ENCODE measurements at places on chromosomes 3 and 15.

- DNase-seq = peak; percentile 45
Measured at GRCh38 chr3:190533511-190534281, 19.8 kb downstream of the IL1RAP start.

GRCh38 chr3:55362210-55362960 is 124.7 kb downstream of the WNT5A start:
- DNase-seq = no peak

DNA sequence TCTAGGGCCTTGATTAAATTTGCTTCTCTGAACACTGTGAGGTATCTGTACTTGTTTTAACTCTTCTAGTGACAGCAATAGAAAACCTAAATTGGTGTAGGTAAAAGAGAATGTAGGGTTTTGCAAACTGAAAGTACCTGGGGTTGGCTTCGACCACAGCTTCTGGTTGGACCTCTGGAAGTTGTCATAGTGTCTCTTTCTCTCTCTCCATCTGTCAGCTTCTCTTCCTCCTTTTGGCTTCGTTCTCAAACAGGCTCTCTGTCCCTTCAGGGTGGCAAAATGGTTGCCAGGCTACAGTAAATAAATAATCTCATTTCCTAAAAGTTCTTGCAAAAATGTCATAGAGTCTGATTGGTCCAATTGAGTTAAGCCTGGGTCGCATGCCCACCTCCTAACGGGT is 149.3 kb upstream of the CTDSPL start:
- peak; percentile 66 for DNase-seq

- DNase-seq = no peak
Measured at GRCh38 chr3:72797773-72798543, 50.3 kb downstream of the SHQ1 start.

DNA sequence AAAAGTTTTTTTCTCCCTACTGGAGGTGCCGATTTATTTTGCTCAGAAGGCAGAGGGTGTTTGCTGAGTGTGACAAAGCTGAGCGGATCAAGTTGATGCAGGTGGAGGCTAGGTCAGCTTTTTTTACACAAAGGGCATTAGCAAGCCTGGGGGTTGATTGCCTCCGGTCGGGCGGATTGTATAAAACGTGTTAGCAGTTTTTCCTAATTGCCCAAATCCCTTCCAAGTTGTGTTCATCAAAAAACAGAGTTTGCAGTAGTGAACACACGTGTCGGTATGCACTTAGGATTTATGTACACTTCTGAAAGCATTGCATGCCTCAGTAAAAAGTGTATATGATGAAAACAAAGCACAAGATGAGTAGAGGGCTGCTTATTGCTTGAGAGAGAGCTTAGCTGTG is 2.6 kb downstream of the GPR160 start:
- no peak for DNase-seq

- no peak for DNase-seq
Measured at GRCh38 chr3:87069971-87070370, 79.0 kb upstream of the VGLL3 start.

DNA sequence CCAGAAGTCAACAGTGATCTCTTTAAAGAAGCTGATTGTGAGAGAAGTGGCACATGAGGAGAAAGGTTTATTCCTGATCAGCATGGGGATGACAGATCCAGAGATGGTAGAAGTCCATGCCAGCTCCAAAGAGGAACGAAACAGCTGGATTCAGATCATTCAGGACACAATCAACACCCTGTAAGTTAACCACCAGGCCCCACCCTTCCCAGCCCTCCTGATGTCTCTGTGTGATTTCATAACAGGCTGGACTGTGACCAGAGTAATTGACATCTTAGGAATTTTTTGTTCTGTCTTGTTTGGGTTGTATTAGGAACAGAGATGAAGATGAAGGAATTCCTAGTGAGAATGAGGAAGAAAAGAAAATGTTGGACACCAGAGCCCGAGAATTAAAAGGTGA is 67.7 kb downstream of the KLHL25 start:
- DNase-seq = no peak

DNA sequence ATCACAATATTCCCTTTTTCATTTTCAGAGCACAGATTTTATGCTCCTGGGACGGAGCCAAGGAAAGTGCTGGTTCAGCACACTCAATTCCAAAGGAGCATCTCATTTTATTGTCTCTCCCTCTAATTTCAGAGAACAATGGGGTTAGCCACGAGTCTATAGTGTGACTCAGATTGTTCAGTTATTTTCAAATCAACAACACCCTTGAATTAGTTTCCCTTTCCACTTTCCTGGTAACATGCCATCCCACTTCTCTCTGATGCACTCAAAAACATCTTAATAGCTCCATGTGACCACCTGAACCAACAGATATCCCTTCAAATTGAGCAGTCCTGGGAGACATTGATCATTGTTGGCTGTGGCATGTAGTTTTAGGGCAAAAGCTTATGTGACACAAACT is 389.7 kb upstream of the MDFIC2 start:
- no peak for DNase-seq

DNA sequence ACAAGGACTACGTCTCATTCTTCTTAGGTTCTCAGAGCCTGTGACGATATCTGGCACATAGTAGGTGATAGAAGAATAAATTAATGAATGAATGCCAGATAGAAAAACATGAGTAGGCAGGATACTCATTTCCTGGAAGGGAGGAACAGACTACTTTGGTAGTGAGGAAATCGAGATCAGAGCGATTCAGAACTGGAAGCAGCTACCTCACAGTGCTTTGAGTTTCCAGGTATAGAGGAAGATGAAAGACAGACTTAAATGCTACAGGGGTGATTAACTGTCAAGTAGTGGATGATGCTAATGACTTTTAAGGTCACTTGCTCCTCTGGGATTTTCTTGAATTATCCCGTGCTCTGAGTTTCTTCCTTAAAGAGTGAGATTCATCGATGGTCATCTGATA is 951.5 kb upstream of the CFAP20DC start:
- no peak for DNase-seq

DNA sequence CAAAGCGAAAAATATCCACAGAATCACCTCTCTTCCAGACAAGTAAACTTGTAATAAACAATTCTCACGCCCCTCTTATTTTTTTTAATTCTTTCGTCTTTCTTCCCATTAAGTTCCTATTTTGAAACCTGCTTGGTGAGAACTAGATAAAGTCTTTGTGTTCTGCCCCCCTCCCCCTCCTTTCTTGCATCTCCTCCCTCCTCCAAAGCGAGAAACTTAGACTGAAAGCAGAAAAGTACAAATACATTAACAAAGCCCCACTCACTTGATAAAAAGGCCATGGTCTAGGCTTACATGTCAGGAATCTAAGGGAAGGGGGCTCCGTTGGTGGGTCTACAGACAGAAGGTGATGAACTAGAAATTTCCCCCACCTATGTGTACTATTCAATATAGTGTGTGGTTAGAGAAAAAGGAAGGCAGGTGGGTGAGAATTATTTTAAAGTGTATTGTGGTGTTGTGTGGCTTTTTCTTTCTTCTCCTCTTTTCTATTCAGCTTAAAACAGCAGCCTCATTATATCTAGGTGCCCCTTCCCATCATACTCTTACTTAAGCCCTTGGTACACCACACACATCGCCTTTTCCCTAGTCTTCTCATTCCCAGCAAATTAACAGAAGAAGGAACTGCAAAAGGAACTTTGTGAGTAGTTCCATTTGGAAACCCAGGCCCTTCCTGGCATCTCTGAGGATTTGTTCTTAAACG is 215.3 kb downstream of the MEIS2 start:
- no peak for DNase-seq

GRCh38 chr3:102571006-102571405 is 136.2 kb downstream of the ZPLD1 start:
- DNase-seq = no peak

DNA sequence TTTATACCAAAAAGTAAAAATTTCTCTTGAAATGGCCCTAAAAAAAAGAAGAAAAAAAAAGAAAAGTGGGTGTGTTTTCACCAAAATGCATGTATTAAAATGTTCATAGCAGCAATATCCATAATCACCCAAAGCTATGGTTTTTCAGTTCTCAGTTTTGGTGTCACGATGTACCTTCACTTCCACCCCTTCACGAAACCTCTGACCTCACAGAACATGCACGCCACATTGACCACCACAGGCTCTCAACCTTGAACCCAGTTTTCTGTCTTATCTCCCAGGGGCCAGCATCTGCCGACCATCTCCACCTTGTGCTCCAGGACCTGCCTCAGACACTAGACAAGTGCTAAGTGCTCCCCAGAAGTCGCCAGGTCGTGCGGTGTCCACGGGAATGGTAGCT is 30.4 kb downstream of the COLQ start:
- no peak for DNase-seq

DNA sequence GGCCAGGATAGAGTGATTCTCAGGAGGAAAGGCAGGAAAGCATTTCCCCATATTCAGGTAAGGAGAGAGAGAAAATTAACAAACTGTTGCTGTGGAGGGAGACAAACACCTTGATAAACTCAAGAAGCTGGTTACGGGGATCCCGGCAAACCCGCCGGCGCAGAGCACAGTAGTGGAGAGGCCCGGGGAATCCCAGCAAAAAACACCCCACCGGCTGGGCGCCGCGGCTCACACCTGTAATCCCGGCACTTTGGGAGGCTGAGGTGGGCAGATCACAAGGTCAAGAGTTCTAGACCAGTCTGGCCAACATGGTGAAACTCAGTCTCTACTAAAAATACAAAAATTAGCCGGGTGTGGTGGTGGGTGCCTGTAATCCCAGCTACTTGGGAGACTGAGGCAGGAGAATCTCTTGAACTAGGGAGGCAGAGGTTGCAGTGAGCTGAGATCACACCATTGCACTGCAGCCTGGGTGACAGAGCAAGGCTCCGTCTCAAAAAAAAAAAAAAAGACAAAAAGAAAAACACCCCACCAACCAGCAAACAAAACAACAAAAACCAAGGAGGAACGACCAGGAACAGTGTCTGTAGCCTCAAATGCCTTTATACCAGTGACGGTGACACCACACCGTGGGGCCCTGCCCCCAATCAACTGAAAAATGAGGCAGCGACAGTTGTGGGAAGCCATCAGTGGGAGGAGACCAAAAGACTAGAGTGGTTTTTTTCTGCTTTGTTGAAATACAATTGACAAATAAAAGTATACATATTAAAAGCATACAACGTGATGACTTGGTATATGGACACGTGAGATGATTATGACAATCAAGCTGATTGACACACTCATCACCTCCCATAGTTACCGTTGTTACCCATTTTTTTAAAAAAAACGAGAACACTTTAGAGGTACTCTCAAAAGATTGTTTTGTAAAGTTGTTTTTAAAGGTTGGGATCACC is 40.2 kb upstream of the IDH2 start:
- DNase-seq = peak; percentile 76

- no peak for DNase-seq
Measured at GRCh38 chr15:80501476-80501875, 97.3 kb downstream of the ARNT2 start.

GRCh38 chr3:134795746-134796280 is 753 bp downstream of the EPHB1 start:
- no peak for DNase-seq

DNA sequence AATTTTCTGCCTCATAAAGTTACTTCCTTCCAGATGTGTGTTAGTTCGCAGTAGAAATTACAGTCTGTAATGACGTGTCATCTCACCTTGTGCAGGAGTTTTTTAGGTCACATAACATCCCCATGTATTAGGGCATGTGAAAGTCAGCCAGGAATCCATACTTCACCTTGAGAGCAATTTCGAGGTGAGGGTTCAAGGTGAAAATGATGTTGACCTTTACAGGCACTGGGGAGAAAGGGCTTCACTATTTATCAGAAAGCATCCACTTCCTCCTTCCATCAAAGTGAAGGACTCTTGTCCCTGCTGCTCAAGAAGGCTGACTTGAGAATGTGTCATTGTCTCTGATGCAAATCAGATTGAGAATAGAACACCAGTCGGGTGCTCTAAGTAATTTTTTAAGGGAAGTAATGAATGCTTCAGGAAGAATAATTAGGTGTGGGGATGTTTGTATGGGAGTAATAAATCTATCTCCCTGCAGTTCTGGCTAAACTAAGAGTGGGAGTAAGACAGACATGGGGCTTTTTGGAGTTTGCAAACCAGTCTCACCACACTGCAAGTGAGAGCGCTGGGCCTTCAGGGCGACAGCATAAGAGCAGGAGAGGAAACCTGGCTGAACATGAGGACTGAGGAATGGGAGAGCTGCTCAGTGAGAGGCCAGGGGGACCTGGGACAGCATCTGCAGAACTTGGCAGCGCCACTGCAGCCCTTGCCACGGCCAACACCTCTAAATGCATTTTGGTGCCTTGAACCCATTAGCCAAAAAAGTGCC is 85.9 kb upstream of the IL12A start:
- peak; percentile 53 for DNase-seq

DNA sequence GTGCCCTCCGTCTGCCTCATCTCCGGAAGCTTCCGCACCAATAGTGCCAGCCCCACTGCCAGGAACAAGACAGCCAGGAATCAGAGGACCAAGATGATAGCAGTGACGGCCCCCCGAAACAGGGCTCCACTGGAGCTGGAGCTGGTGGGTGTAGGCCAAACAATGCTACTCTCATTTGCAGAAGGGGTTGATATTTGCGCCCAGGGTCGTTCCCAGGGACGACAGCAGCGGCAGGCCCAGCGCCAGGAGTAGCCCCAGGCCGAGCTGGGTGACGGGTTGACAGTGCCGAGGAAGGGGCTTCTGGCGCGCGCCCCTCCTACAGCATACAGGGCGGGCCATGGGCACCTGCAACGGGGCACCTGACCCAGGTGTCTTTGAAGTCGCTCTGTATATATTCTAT is 301.4 kb downstream of the CNTN6 start:
- no peak for DNase-seq

DNA sequence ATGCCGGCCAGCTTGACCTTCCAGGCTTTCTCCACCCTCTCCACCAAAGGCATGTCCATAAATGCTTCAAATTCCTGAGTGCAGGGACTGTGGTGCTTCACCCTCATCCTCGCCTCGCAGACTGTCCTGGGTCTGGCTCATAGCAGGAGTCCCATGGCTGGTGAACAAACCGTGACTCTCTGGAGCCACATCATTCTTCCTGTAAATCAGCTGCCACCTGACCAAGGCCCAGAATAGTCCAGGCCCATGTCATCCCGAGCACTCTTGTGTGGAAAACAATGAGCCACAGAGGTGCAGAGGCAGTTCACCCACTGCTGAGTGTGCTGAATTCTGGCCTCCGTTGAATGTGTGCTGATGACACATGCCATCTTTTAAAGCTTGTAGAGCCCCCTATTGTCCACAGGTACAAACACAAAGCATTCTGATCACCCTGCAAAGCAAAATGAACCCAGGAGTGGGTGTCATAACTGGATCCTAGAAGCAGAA is 68.6 kb downstream of the ABHD5 start:
- DNase-seq = no peak

Data from MV-4-11 (cell line).